ENCODE measurements at places on chromosomes 5 and 9.

GRCh38 chr5:179878222-179879002 lies 19.8 kb upstream of the MRNIP start:
- DNase-seq = no peak

DNA sequence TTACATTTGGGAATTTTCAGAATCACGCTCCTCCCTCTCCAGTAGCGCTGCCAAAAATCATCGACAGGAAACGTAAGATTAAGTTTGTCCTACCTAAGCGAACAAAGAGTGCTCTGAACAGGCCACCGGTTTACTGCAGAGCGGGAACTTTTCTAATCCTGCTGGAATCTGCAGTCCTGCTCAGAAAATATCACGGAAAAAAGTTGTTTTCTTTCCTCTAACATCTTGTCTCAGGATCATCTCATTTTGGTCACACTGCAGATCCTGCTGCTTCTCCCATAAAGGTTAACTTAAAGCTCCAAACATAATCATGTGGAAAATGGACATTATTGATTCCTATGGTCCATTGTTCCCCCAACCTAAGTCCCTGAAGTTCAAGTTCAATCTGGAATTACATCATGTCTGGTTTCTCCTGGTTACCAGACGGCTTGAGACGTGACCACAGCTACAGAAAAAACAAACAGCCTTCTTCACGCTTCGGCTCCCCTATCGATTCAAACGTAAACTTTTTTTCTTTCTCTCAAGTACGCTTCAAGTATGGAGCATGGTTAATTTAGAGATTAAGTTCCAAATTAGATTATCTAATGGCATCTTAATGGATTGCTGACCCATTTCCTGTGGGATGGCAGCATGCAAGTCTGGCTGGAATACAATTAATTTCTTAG lies 217.6 kb downstream of the NFIB start:
- no peak for DNase-seq

DNA sequence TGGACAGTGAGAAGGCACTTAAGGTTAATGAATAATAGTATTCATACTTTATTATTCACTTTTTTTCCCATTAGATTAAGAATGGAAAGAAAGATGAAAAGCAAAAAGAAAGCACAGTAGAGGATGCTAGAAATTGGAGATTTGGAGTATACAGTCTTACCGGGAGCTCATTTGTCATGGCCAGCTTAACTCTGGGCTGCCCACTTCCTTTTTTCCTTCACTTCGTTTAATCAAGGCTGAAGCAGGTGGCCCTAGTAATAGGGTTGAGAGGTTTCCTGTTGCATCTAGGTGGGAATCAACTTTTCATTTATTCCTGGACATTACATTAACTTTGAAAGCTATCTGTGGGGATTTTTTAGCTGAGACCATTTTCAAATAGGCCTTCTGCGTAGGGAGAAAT lies 57.0 kb upstream of the MEGF10 start:
- no peak for DNase-seq

- DNase-seq = no peak
Measured at GRCh38 chr5:157215514-157216167, 35.0 kb downstream of the ITK start.

GRCh38 chr5:131323378-131323777 lies 59.5 kb downstream of the CDC42SE2 start:
- no peak for DNase-seq

DNA sequence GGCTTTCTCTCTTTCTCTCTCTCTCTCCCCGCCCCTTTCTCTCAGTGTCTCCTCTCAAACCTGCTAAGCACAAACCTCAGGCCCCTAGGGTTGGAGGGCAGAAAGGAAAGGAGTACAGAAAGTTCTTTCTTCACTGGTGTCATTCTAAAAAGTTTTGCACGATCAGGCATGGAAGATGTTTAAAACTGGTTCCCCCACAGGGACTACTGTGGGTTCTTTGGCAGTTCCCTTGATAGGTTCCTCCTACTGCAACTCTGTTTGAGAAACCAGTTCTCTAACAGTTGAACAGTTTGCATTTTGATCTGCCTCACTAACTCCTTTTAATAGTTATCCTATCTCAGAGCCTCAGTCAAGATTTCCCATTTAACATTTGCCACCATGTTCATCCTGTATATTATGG lies 82.9 kb downstream of the CDO1 start:
- no peak for DNase-seq

DNA sequence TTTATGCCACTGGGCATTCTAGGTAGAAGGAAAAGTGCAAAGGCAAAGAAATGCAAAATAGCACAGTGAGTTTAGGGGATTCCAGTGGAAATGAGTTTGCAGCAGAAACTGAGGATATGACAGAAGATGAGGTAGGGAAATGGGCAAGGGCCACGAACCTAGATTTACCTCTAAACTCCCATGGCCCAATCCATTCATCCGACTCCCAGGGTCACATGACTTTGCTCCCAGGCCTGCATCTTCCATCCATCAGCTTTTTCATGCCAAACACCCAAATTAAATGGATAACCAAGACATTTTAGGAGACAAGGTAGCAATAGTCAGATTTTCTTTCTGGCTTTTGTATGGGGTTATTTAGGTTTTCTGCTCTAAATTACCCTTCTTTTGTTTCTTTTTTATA lies 22.2 kb upstream of the FABP6 start:
- DNase-seq = no peak

- DNase-seq = no peak
Measured at GRCh38 chr5:175526691-175527090, 48.3 kb downstream of the SFXN1 start.

DNA sequence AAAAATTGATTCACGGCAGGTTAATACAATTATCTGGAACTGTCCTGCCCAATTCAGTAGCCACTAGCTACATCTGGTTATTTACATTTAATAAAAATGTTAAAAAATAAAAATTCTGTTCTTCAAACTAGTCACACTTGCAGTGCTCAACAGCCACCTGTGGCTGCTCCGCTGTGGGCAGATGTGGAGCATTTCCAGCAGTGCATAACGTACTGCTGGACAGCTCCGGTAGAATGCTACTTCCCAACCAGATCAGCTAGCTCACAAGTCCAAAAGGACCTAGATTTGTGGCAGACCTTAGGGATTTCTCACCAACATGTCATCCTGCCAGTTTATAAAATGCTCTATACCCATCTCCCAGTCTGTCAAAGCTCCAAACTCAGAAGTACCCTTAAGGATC lies 42.8 kb downstream of the SETX start:
- DNase-seq = no peak

GRCh38 chr5:83000428-83000827 lies 76.8 kb downstream of the TMEM167A start:
- DNase-seq = no peak

DNA sequence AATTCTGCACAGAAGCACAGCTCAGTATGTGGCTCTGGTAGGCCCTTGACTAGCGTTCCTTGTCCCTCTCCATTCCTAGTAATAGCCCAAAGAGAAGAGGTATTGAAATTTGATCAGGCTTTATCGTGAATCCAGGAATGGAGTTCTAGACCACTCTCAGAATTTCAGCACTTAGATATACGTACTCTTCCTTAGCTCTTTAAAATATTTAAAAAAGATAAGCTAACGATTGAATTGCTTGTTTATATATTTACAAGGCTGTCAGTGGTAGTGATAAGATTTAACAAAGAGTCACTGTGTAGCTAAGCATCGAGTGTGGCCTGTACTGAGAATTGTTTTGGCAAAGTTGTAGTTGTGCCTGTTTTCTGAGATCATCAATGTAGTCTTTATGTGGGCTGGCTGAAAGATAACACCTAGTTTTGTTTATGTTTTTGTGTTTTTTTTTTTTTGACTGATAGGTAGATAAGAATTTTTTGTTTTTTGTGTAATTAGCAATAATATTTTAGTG lies 2.5 kb downstream of the KIAA1958 start:
- no peak for DNase-seq

- DNase-seq = no peak
Measured at GRCh38 chr9:34454571-34455065, 3.8 kb downstream of the FAM219A start.

GRCh38 chr9:123315635-123316034 lies 40.4 kb upstream of the CRB2 start:
- DNase-seq = no peak

GRCh38 chr5:163104464-163104863 lies 332.9 kb upstream of the CCNG1 start:
- DNase-seq = no peak

- no peak for DNase-seq
Measured at GRCh38 chr5:76978869-76979268, 26.0 kb downstream of the CRHBP start.

- no peak for DNase-seq
Measured at GRCh38 chr5:107418902-107419301, 251.8 kb downstream of the EFNA5 start.

DNA sequence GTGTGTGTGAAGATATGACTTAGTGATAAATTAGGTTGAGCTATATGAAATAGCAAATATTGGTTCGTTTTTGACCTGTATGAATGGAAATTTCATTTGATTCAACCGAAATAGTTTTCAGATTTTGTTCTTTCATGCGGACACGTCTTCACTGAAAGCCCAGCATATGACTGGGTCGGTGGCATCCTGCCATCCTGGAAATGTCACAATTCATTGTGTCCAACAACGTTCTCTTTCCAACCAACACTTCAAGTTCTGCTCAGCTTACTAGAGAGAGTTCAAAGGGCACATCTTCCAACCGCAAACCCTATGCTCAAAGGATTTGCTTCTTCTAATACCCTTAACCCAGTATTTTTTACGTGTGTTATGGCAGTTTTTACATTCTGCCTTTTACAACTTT lies 252.5 kb downstream of the NTRK2 start:
- DNase-seq = no peak

DNA sequence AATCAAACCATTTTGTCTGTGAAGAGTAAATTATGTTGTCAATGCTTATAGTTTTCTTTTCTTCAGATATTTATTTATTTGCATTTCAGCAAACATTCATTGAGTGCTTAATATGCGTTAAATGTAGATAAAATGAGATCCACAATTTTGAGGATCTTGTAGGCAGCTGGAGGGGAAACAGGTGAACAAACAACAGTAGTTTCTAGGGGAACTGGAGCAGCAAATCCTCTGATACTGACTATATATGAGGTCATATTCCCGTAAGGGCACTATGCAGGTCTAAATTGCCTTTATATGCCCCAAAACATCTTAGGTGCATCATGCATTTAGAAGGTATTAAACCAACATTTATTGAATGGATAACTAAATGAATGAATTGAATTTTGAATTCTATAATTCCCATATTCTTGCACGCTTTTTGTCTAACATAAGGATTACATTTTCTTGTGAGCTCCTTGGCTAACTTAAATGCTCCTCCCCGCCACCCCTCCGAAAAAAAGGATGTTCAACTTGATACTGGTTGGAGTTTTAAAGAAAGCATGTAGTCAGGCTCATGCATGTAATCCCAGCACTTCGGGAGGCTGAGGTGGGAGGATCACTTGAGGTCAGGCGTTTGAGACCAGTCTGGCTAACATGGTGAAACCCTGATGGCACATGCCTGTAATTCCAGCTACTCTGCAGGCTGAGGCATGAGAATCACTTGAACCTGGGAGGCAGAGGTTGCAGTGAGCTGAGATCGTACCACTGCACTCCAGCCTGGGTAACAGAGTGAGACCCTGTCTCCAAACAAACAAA lies 299.8 kb downstream of the TMEM38B start:
- no peak for DNase-seq

GRCh38 chr9:82970359-82970758 lies 92.6 kb downstream of the RASEF start:
- DNase-seq = no peak

DNA sequence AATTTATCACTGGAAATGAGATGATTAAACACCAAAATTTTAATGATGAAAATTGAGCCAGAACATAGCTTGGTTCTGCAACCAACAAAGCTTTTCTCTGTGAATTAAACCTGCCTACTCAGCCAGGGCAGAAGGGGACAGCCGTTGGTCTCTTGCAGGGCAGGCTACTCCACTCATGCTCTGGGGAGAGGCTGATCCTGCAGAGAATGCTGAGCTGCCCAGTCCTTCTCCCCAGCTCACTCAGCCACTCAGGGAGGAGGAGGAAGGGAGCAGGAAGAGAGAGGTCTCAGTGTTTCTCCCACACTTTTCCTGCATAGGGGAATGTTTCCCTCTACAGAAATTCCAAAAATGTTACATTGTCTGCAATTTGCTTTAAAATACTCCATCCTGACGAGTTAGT lies 40.4 kb upstream of the HMHB1 start:
- DNase-seq = no peak

- no peak for DNase-seq
Measured at GRCh38 chr9:128081056-128081455, 13.0 kb downstream of the SLC25A25 start.

DNA sequence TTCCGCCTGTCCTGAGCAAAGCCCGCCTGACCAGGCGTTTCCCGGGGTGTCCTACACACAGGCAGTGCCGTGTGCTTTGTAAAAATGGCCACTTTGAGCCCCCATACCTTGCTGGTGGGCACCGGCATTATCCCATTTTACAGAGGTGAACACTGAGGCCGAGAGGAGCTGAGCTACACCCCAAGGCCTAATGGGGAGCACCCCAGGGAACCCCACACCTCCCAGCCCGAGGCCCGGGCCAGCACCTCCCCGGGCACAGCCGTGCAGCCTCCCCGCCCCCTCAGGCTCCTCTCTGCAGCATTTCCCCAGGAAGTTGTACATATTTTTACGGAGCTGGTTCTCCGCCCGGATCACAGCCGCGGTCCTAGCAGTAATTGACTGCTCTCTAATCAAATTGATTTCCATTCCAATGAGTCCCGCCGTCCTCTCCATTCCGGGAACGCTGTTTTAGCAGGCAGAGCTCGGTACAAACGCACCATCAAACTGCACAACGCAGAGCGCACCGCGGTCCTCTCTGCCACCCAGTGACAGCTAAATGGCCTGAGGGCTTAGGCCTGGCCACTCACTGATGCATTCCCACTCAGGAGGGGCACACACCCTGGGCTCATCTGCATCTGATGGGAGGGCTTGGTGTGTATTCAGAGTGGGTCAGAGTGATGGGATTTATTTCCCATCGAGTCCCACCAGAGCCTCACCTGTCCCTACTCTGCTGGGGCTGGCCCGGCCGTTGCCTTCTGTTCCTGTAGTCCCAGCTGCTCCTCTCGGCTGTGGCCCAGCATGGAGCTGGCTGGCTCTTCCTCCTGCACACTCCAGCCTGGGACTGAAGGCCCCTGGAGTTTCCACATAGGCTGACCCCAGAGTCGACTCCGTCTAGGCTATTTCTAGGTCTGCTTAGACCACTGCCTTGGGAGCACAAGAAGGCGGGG lies 36.2 kb upstream of the UBAC1 start:
- no peak for DNase-seq

DNA sequence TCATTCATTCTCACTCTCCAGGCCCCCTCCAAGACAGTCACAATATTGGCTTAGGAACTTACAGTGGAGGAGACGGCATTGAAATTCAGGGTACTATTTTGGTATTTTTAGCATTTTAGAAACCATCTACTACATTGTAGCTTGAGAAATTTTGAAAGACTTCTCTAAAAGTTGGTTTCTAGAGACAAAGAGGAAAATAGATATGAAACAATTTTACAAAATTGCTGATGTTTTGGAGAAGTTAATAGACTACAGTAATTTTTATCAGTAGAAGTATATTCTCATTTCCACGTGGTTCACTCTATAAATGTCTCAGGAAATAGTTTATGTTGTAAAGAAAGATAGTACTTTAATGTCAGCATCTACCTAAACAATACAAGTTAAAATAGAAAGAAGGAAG lies 63.2 kb upstream of the ZSWIM6 start:
- no peak for DNase-seq

GRCh38 chr9:132586830-132587591 lies 4.6 kb downstream of the BARHL1 start:
- DNase-seq = no peak

- DNase-seq = no peak
Measured at GRCh38 chr5:98096155-98096554, 677.3 kb upstream of the RGMB start.
